NCI-H1417 (cell line): ENCODE measurements at places on chromosomes 12 and 14.

DNA sequence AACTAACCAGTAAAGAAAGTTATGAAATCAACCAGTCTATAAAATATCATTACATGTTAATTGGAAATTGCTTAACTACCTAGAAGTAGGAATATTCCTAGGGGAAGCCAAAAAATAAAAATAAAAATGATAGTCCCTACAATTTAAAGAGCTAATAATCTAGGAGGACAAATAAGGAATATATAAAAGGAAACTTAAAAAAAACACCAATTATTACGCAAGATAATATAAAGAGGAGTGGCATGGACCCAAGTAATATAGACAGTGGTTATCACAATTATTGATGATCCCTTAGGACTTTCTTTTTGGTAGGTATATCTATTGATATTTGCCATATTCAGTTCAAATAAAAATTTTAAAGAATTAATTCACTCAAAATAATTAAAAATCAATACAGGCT lies 498.7 kb downstream of the SOX5 start:
- no peak for DNase-seq

DNA sequence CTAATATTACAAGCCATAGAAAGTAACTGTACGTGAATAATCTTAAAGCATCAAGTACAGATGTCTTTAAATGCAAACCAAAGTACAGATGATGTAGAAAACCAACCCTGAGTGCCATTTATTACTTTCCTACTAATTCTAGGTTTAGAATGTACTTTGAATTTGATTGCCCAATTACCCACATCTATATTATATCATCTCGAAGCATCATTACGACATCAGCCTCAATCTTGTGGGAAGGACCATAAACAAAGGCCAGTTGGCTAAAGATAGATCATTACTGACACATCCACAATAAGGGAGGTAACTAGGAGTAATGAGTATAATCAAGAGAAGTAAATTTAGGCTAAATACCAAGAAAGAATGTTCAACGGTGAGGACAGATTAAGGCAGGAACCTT lies 478.9 kb downstream of the BCAT1 start:
- no peak for DNase-seq

DNA sequence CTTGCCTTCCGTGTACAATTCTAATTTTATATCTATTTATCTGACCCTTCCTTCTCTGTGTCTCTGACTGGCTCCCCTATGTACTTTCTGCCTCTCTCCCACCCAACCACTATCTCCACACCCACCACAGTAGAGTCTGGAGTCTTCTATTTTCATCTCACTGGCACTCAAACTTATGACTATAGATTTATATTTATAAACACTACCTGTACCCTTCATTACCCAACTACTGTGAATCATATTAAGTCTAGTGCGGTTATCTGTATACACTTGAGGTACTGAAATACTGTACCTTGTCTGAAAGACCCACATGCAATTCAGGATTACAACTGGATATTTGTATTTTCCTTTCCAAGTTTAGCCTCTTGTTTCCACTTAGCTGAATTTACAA lies 36.1 kb downstream of the ATP2B1 start:
- DNase-seq, result no peak

DNA sequence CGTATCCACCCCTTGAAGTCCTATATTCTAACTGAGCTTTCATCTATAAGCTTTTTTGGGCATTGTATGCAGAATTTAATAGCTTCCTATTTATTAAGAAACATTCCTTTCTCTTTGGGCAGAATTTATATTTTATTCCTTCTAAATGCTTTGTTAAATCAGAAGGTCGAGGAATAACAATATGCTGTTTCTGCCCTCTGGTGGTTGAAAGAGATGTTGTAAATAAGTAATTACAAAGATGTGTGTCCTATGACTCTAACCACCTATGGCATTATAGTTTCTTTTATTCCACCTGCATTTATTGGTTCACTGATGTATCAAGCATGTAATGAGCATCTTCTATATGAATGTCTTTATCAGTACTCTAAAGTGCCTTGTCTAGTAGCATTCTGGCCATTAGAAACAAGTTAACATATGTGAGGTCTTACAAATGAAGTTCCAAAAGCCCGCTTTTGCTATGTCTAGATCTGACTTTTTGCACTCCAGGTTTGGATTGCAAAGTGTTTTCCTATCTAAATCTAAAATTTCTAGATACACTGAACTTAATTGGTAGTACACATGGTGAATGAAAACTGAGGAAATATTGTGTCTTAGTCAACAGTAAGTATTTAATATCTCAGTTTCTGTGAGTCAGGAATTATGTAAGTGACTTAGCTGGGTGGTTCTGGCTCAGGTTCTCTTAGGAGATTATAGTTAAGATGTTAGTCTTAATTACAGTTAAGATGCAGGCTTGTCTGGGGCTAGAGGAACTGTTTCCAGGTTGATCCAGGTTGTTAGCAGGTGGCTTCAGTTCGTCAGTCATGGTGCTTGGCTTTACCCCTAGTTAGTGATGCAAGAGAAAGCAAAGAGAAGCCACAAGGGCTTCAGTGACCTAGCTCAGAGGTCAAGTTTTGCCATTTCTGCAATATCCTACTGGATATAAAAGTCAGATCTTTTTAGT lies 57.5 kb downstream of the PLEKHA5 start:
- peak; percentile 80 for DNase-seq

DNA sequence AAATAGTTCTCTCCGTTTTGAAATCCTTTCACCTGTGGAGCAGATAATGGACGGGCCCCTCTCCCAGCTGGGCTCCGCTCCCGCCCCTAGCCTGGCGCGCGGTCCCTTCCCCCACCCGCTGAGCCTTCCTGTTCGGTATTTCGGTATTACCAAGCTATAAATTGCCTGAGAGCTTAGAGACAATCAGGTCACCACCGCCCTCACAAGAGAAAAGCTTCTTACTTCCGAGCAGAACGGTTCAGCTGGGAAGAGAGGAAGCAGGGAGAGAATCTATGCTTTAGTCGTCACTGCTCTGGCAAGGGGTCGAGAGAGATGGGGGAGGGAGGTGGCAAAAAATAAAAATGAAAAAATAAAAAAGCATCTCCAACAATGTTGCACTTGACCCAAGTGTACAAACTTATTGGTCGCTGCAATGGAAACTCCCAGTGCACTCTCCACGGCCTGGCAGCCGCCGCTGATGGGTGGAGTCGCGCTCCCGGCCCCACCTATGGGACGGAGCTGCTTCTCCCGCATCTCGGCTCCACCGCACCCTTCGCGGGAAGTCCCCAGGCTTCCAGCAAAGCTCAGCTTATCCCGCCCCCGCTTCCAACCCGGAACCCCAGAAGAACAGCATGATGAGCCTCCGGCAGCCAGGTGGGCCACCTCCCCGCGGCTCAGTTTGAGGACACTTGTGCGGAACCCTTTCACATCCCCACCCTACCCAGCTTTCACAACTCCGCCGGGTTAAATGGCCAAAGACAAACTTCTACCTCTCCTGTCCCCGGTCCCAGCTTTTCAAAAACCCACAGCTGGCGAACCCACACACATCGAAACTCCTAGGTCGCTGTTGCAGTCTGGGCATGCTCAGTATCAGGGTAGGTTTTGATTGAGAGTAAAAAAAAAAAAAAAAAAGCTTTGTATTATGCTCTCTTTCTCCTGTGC lies 832 bp upstream of the SYT1 start:
- DNase-seq, result peak; percentile 97

DNA sequence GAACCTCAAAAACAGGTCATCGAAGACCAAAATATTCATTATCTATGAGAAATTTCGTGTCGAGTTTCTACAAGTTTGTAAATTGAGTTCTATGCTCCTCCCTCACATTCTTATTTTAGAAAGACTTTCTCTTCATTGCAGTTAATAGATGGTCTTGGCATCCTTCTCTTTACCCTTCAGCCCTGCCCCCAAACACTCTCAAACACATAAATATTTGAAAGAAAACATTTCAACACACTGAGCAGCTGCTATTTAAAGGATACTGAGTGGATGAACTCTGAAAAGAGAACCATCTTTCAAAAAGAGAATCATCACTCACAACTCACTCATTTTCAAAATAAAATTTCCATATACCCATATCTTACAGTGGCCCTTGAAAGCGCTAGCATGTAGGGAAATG lies 67.1 kb downstream of the NUAK1 start:
- DNase-seq, result no peak

DNA sequence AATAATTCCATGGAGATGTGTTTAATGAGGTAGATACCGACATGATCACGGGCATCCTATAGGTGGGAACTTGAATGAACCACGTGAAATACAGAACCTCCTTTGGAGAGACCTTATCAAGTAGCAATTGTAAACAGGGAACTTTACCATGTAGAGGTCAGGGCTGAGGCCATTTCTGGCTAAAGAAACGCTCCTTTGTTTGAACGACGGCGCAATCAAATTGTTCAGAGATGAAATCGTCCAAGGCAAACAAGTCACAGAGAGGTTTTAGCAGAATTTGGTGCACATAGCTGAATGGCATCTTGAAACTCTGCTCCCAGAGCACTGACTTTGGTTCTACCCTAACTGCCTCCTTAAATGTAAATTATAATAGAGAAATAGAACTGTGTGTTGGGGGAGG lies 9.8 kb downstream of the PRIMA1 start:
- no peak for DNase-seq

DNA sequence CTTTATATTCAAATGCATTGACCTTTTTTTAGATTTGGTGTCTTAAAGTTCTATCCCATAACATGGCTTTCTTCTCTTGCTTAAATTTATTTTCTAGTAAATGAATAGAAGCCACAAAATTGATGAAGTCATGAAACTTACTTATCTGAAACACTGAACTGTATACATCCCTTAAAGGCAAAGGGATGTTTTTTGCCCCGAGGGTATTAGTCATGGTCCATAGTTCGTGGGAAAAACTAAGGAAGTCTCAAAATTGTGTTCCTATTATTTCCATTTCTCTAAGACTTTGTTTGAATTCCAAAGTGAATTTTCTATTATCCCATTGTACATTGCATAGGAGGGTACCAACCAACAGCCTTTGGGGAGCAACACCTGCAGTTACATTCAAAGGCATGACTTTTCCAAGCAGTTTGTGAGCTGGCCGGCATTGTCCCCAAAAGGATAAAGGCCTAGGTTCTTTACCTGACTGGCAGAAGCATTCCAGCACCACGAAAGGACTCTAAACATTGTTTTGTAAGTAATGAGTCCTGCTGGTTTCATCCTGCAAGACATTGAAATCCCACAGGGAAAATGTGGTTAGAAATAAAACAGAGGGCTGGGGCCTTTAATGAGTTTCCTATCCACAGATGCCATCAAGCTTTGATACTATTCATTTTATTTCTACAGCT lies 473.5 kb downstream of the PRKD1 start:
- DNase-seq, result peak; percentile 14

- DNase-seq, result no peak
These were observed 341.0 kb upstream of the TMEM132C start for GRCh38 chr12:127925971-127926370.

- no peak for DNase-seq
These were observed 9.2 kb upstream of the PAPLN start for GRCh38 chr14:73227812-73228781.

- DNase-seq, result no peak
These were observed 615.1 kb downstream of the TMEM121 start for GRCh38 chr14:106141242-106142220.

GRCh38 chr12:30144777-30145683 lies 361.3 kb upstream of the TMTC1 start:
- DNase-seq, result no peak

DNA sequence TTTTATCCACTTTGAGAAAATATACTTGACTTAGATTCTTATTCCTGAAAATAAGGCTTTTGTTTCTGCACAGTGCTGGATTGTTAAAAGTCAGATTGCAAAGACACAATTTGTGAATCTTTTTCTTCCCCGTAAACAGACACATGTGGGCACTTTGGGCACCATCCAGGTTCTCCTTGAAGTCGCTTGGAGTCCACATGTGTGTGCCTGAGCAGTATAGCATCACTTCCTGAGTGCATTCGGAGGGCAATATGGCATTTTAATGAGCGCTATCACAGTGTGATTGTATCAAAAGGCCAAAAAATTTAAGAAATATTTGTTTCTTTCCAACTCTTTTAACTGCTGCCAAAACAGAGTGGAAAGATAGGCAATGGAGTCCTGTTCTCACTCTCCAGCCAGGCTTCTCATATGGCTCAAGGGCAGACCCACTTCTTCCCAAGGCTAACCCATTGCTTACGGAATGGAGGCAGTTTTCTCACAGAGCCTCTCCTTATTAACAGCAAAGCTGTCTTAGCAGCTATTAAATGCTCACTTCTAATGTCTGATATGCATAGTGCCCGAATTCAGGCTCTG lies 397.1 kb downstream of the EGLN3 start:
- no peak for DNase-seq

DNA sequence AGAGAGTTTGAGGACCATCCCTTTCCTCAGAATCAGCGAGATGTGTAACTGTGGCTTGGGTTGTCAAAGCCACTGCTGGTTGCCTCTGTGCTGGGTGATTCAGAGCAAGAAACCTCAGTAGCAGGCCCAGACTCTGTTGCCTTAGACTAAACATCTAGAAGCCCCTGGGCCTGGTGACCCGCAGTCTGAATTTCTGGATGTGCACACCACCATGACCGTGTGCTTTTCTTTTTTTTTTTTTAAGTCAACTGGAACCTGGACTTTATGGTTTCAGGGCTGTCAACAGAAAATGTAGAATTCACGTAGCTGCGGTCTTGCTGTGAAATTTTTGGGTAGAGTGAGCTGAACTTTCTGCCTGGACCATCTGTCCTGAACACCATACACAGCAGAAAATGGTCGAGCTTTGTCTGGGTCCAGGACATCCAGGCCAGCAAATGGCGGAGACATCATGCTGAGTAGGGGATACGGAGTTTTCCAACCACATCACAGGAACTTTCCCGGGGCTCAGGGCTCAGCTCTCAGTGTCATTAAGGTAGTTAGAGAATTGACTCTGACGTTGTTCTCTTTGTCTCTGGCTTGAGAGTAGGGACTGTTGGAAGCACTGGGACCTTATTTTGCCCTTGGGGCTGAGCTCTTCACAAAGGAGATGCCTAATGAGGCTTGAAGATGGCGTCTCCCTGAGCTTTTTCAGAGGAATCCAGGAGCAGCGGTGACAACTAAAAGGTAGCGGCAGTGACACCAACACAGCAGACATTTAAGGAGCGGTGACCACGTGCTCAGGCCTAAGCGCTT lies 23.0 kb upstream of the BATF start:
- DNase-seq, result no peak

DNA sequence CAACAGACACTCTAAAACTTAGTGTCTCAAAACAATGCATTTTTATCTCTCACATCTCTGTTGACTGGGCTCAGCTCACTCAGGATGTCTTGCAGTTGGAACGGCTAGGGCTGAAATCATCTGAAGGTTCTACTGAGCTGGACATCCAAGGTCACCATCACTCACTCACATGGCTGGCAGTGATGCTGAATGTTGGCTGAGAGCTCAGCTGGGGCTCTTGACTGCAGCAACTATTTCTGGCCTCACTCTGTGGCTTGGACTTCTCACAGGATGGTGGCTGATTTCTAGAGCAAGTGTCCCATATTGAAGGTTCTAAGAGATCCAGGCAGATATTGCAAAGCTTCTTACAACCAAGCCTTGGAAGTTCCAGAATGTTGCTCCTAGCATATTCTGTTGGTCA lies 166.5 kb downstream of the ZFP36L1 start:
- no peak for DNase-seq

DNA sequence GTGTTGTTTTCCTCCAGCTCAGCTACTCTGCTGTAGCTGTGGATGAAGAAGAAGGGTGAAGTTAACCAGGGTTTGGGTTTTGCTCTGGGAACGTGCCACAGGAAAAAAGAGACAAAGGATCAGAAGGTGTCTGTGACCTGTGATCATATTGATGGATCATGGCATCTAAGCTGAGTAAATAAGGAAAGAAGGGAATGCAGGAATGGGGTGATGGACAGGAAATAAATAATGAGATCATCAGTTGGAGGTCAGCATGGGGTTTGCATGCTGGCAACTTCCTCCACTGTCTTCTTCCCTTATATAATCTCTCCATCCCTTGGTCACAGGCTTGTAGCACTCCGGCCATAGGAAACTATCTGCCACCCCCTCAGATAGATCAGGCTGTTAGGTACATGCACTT lies 430.3 kb upstream of the PDE3A start:
- DNase-seq, result no peak
